ENCODE measurements at places on chromosomes 13 and 19. TPM values are rescaled to one million over a fixed set of nuclear protein-coding genes. Genes with fewer than 3 reads are reported as not detected.

DNA sequence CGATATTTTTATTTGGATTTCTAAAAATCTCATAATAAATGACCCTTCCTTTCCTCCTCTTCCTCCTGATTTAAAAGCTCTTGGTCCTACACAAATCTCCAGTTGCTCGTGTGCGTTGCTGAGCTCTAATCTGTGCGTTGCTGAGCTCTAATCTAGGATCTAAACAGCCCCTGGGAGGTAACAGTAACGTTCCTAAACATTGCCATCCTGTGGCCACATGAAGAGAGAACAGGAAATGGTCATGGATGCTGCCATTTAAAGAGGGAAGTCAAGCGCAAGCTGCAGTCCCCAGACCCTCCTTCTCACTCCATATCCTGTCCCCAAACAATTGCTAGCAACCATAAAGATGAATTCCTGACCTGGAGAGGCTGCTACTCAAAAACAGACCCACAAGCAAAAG lies 170.8 kb downstream of the NUFIP1 start:
- no peak for DNase-seq

Gene EID2
- total RNA-seq, result 6.7 TPM

DNA sequence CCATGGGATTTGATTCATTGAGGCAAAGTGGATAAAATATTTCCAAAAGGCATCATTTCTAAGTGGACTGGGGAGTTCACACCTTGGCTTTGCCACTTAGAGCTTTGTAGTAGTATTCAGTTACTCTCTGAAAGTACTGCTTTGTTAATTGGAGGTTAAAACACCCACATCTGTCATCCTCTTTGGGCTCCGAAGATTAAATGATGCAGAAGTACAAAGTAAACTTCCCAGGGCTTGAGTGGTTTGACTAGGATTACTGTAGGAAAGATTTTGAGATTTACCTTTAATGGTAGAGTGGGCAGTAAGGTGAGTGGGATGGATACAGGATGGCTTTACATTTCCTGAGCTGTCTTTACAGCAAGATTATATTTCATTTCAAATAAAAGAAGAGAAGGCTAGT lies 42.4 kb downstream of the WASF3 start:
- DNase-seq, result no peak

- no peak for DNase-seq
Measured at GRCh38 chr19:51320280-51320657, 8.8 kb downstream of the IGLON5 start.

- DNase-seq, result no peak
Measured at GRCh38 chr13:45878966-45879365, 27.4 kb upstream of the SIAH3 start.

DNA sequence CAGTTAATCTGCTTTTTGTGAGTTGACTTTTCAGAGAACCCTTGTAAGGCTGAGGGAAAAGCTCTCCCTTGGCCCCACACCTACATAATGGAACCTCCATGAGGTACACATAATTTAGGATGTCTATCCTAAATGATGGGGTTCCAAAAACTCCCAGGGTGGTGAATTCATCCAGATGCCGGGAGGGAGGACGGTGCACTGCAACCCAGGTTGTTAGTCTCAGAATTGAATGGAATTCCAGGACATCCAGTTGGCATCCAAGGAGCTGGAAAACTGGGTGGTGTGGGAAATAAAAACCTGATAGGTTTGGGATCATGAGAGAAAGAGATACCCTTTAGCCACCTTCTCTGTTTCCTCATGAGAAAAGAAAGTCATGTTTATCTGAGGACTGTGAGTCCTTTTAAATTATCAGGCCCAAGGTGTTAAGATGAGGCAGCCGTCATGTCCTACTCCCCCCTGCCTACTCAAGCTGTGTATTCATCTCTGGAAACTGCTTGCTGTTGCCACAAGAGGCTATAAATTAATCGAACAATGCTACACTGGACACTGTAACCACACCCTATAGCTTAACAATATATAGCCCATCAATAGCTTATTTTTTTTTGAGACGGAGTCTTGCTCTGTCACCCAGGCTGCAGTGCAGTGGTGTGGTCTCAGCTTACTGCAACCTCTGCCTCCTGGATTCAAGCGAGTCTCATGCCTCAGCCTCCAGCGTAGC lies 49.5 kb downstream of the C13orf46 start:
- DNase-seq, result peak; percentile 48

GRCh38 chr13:25682276-25682675 lies 310.5 kb downstream of the ATP8A2 start:
- DNase-seq, result no peak

DNA sequence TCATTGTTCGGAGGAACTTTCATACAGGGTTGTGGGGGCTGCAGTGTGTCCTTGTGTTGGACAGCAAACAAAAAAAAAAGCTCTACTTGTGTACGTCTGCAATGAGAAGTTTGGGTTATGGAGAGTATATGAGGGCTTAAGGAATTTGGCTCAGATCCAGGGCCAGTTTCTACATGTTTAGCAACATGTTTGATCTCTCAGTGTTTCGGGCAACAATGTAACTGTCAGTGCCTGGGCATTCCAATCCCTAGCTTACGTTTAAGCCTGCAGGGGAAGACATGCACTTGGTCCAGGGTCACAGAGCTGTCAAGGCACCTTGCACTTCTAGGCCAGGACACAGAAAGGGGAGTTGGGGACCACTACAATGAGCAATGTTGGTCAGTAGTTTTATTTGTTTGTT lies 13.9 kb downstream of the ZNF543 start:
- DNase-seq, result no peak

GRCh38 chr13:20090349-20090748 lies 70.5 kb downstream of the GJA3 start:
- no peak for DNase-seq

GRCh38 chr13:66578305-66578704 lies 651.8 kb downstream of the PCDH9 start:
- no peak for DNase-seq

DNA sequence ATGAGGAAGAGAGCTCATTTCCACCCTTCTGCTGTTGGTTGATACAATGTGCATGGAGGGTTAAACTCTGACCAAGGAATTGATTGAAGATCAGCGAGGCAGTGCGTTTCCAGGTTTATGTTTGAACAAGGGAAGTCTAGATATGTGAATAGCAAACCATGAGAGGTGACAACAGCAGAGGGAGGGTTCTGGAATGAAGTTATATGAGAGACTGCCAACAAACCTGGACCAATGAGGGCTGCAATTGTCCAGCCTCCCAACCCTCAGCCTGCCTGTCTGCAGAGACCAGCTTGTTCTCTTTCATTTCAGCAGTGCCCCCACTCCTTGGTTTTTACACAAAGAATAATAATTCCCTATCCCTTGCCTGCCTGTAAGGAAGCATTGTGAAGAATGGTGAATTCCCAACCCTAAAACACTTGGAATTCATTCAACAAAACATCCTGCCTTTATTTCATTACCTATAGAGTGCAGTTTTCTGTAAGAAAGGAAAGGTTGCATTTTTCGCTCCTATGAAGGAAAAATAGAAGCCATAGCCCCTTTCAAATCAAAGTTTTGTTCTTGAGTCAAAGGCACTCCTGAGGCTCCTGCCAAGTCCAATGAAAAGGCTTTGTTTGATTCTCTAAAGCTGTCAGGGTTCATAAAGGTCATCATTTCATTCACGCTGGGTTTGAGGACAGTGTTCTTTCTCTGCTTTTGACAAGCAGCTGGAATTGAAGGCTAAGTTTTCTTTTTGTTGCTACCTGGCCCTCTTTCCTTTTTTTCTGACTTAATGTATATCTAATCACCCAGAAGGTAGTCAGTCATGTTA lies 53.6 kb upstream of the ABCC4 start:
- no peak for DNase-seq

Gene C1QTNF9B
- total RNA-seq, result not detected

Gene SULT2B1
- total RNA-seq, result not detected

DNA sequence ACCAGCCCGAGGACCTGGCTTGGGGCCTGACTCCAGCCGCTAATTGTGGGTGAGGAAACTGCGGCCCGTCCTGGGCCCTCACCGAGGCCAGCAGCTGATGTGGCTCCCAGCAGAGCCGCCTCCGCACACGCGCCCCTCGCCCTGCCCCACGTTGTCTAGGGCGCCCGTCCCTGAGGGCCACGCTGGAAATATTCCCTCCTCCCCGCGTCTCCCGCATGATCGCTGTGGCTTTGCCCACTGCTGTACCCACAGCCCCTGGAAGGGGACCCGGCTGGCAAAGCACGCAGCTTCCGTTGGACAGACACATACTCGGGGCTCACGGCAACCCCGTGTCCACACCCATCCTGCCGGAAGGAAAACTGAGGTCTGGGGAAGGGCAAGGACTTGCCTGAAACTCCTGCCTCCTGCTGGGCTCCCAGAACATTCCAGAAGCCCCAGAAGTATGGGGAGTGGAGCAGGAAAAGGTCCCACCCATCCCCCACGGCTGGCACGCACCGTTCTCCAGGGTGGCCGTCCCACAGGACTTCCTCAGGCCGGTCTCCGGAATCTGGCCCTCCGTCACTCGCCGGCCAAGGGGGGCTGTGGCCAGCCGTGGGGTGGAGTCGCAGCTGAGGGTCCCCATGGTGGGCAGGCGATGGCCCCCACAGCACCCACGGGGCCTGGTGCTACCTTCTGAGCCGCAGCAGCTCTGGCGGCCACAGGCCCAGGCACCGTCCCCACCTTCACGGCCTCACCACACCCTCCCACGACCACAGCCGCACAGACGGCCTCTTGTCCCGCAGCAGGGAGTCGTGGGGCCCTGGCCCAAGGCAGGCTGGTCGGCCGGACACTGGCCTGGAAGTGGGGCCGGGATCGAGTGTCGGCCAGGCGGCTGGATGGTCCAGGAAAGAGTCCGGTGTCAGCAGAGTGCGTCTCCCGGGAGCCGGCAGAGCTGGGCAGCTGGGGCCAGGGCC lies 13.6 kb upstream of the SHC2 start:
- no peak for DNase-seq

Gene GZMM
- 0.79 TPM for total RNA-seq

DNA sequence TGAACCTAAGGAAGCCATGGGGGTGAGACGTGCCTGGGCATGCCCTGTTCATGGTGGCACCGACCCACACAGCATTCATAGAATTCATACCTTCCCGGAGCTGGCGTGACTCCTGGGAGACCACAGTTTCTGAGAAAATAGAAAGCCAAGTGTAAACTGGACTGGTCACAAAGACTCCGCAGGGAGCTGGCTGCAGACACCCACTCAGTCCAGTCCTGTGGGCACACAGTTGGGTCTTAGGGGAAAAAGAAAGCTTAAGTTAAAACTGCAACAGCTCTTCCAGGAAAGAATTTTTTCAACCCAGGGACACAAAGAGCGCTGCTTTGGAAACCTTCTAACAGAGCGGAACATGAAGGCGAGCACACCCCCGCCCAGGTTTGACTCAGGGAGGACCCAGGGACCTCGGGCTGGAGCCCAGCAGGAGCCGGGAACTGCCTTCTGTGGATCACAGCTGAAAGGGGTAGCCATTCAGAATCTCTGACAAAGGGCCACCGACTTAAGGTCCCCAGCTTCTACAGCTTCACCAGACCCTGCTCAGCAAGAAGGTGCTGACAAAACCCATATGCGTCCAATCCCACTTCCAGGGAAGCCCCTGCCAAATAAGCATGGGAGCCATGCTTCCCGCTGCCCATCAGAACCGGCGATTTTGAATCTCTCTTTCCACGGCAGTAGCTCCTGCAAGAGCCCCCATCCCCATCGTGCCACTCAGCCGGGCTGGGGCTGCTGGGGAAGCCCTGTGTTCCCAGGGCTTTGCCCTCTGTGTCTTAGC lies 183.7 kb downstream of the COL4A1 start:
- peak; percentile 48 for DNase-seq

GRCh38 chr13:96661612-96662011 lies 332.7 kb downstream of the OXGR1 start:
- DNase-seq, result no peak

Gene MBD3L2
- total RNA-seq, result not detected

DNA sequence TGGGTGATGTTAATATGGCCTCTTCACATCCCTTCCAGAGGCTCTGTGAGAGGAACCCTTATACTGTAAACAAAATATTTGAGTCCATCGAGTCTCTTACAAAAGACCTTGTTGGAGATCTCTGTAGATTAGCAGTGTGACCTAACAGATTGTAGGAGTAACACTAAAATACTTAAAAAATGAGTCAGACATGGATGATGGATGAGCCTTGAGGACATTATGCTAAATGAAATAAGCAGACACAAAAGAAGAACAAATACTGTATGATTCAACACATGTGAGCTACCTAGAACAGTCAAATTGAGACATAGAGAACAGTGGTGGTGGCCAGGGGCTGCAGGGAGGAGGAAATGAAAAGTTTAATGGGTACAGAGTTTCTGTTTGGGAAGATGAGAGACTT lies 152.2 kb upstream of the UBL3 start:
- no peak for DNase-seq

Gene ZNF700
- 5.2 TPM for total RNA-seq

DNA sequence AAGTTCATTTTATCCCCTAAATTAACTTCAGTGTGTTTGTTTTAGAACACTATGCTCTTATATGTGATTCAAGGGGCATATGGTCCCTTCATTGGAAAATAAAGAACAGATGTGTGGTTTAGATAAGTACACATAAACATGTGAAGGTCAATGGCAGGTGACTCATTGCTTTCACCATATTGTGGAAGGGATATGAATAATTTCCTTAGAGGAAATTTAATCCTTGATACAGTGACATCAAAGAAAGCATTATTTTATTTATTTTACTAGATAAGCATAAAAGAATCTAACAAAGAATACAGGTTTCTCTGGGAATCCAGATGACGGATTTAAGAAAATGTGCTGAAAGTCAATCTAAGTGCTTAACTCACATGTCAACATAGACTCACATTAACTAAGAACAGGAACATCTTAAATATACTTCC lies 373.5 kb downstream of the KCTD12 start:
- no peak for DNase-seq

- no peak for DNase-seq
Measured at GRCh38 chr19:14019100-14019499, 8.8 kb upstream of the RLN3 start.

Data from right atrium auricular region (tissue), 2 donors.